Right renal pelvis (tissue), 4 donors: ENCODE measurements at places on chromosomes 12 and 14. TPM values are rescaled to one million over a fixed set of nuclear protein-coding genes. Genes with fewer than 3 reads are reported as not detected.

DNA sequence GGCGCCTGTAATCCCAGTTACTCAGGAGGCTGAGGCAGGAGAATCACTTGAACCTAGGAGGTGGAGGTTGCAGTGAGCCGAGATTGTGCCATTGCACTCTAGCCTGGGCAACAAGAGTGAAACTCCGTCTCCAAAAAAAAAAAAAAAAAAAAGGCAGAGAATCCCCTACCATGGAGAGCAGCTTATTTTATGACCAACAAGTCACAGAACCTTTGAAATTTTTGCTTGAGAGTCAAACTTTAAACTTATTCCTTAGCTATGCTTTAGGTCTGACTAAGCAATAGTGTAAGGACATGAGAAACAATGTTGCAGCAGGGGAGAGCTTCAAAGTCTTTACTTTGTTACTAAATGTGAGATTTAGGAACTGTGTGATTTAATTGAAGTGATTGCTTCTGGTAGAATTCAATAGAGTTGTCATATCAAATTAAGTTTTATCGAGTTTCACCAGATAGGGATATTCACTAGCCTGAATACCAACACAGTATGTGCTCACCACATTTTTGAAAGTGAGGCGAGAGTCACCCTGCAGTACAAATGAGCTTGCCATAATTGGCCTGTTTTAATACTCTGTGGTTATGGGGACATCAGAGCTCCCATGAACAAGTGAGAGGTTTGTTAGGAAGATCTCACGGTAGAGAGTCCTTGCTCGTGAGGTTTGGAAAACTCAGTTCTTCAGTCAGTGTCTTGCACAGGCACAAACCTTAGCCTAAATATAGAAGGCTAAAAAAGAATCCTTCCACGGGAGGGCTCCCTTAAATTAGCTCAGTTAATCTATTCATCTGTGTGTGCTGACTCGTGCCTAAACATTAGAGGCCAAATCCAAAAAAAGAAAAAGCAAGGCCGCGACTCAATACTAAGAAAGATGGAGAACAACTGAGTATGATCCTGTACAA is 108.6 kb downstream of the SAMD4A start:
- no peak for DNase-seq

- DNase-seq = no peak
These were observed 59.1 kb downstream of the EXOC5 start for GRCh38 chr14:57209561-57209960.

DNA sequence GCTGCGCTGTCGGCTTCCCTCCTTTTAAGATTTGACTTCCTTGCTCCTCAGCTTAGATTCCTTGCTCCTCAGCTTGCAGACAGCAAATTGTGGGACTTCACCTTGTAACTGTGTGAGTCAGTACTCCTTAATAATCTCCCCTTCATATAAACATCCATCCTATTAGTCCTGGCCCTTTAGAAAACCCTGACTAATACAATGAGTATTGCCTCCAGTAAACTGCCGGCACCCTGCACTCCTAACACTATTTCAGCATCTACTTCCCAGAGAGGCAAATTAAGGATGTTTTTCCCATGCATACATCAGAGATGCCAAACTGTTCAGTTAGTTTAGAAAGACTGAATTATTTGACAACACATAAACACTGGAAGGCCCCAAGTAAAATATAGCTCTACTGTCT is 611.3 kb upstream of the TMEM132C start:
- DNase-seq = no peak

DNA sequence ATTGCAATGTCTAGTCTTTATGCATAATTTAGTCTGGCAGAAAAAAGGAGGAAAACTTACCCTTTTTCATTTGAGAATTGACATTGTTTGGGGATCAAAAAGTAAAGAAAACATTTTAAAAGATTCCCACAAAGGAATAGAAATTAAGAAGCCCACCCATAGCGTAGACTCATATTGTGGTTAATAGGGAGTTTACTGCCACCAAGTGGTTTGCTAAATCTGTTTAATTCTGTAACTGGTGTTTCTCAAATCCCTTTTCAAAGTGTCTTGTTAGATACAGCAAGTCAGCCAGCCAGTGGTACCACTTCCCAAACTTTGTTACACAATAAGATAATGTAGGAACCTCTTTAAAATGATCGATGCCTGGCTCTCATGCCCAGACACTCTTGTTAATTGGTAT is 180.3 kb downstream of the IPO8 start:
- DNase-seq = peak; percentile 18

- DNase-seq = no peak
These were observed 20.0 kb upstream of the HHIPL1 start for GRCh38 chr14:99624971-99625370.

DNA sequence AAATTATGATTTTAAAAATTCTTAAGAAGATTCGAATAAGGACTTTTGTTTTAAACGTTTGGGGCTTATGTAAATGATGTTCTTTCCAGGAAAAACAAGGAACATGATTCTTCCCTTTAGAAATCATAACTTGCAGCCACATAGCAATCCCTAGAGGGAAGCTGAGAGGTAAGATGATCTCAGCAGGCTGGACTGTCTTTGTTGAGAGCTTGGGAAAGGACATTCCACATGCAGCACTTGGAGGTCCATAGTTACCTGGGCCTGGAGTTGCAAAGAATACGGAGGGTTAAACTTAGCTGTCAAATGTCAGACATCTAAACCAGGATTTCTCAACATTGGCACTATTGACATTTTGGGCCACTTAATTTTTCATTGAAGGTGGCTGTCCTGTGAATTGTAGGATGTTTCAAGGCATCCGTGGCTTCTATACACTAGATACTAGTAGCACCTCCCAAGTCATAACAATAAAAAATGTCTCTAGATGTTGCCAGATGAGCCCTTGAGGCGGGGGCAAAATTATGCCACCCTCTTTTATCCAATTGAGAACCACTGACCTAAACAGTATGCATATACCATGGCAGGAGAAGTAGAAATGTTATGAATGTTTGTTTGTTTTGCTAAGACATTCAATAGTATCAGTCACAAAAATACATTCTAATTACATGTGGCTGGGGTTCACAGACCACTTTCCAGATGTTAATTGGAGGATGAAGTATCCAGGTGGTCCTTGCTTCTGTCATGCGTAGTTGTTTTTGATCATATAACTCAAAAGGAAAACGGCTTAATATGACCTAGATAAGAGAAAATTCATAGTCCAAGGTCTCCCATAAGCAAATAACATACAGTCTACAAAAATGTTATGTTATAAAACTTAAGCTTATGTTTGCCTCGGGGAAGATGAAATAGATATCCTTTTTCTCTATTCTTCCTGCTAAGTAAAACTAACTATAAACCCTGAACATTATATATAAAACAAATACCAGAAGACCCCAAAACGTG is 30.5 kb downstream of the TTC6 start:
- DNase-seq = no peak

GRCh38 chr14:92956961-92957360 is 34.0 kb downstream of the CHGA start:
- no peak for DNase-seq

- no peak for DNase-seq
These were observed 43.2 kb upstream of the FBRSL1 start for GRCh38 chr12:132446633-132447326.

GRCh38 chr12:95721320-95721719 is 69.2 kb downstream of the NTN4 start:
- DNase-seq = no peak

- DNase-seq = no peak
These were observed 25.6 kb downstream of the CRADD start for GRCh38 chr12:93702707-93703315.

DNA sequence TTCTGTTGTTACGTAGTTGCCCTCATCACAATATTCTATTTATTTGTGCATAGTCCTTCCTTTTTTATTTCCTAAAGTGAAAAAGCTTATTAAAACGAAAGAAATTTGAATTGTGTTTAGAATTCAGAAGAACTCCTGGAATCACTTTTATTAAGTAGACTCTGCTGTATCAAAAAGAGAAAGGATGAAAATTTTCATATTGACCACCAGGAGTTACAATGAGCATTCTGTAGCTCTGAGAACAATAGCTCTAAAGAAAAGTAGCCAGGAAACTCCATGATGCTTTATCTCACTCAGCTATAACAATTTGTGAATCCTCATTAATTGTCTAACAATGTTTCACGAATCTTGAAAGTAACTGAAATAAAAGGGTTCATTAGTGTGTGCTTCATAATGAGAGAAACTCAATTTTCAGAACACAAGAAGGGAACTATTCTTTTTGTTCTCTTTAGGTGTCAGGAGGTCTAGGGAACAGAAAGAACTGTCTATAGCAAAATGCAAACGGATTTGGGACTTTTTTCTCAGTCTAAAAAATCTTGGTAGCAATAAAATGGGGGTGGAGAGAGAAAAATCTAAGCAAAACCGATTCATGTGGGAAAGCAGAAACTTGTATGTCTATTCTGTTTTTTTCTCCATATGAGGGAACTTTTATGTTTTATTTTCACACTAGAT is 19.3 kb downstream of the ASCL1 start:
- DNase-seq = no peak

- DNase-seq = no peak
These were observed 46.9 kb upstream of the IGF1 start for GRCh38 chr12:102527171-102527720.

DNA sequence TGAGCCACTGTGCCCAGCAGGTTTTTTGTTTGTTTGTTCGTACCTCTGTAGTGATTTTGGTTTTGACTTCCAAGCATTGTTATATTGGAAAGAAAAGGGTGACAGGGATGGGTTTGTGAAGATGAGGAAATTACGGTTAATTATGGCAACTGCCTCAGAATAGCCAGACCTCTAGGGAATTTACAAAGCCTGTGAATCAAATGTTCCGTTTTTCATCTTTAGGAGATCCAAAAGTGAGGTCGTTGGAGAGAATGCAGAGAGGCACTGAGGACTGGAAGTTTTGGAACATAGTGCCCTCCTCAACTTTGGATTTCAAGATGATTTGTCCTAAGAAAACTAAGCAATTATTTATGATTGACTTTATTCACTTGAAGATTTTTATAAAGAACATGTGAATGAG is 54.5 kb upstream of the EVL start:
- no peak for DNase-seq

DNA sequence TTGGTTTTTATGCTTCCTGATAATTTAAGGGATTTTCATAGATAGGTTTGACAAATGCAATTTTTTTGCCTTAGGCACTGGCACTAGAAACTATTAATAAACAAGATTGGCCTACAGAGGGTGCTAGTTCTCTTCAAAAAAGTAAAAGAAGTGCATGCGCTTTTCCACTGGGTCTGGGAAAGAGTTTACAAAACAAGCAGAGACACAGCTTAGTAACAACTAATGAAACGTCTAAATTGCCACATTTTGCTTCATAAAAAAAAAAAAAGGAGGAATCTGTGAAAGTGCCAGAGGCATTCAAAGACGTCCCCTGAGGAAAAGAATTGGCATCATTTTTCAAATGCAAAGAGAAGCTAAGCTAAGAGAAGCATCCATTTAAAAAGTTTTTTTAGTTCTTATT is 58.3 kb upstream of the EEA1 start:
- DNase-seq = peak; percentile 56

DNA sequence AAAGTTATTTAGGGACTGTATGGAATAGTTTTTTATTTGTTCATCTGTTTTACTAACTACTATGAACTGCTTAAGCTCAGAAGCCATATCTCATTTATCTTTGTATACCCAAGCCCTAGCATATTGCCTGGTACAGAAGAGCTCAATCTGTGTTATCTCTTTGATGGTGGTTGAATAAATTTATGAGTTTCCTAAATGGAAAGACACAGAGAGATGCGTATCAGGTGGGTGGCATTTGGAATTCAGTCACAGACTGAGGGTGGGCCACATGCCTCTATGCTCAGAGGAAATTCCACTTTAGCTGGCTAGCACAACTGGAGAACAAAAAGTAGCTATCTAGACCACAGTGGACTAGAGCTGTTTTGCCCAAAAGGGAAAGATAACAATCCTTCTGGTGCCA is 145.5 kb downstream of the SLC6A15 start:
- no peak for DNase-seq

- DNase-seq = no peak
These were observed 1046.6 kb upstream of the USP15 start for GRCh38 chr12:61213646-61214045.

DNA sequence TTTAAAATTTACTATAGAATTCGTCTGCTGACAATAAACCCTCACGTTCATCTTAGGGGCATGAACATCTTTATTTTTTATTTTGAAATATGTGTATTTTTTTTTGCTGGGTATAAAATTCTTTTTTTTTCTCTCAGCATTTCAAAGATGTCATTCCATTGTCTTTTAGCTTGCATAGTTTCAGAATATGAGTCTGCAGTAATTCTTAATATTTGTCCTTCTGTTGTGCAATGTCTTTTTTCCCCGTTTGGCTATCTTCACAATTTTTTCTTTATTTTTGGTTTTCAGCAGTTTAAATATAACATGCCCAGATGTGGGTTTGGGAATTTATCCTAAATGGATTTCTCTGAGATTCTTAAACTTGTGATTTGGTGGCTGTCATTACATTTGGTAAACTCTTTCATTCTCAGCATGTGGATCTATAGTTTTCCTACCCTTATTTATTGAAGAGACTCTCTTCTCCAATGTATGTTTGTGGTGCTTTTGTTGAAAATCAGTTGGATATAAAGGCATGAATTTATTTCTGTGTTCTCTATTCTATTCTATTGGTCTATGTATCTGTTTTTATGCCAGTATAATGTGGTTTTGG is 37.8 kb upstream of the PLBD1 start:
- no peak for DNase-seq

DNA sequence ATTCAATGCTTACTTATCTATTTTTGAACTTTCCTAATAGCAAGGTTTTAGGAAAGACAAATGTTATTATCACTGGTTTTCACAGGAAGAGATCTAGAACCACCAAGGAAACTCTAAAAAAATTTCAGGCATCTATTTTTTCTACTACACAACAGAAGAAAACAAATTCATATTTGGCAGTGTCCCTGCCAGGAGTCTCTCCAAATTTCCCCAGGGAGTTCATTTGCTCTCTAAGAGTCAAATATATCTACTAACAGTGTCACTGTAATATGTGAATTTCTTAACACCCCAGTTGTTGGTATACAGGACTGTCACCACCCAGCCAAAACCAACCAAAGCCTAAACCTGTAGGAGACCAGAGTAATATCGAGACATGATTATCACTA is 83.4 kb downstream of the STXBP6 start:
- DNase-seq = no peak

DNA sequence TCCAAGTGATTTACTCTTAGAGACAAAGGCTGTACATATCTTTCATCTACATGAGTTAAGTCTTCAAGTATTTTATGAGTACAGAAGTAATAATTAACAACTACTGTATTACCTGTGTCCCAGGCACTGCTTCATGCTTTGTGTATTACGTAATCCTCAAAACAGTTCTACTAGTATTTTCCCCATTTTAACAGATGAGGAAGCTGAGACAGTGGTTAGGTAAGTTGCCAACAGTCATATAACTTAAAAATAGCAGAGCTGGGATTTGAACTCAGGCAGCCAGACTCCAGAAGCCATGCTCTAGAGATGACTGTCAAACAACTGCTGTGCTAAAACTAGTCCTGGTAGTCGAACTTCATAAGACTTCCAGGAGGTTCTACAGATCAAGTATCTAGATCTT is 10.7 kb downstream of the TRMT5 start:
- no peak for DNase-seq

- no peak for DNase-seq
These were observed 244.5 kb upstream of the PRICKLE1 start for GRCh38 chr12:42834062-42834461.

Gene SGPP1
- 37.4 TPM for polyA plus RNA-seq

Gene ZC2HC1C
- polyA plus RNA-seq = 8.2 TPM

Gene PTPRR
- 0.87 TPM for polyA plus RNA-seq

Gene LRP1
- 66.1 TPM for polyA plus RNA-seq

Gene OVCH1
- polyA plus RNA-seq = 0.39 TPM

Gene PAH
- 111 TPM for polyA plus RNA-seq

Gene TPH2
- 0.23 TPM for polyA plus RNA-seq
